Left colon (tissue), 2 donors: ENCODE measurements at places on chromosomes 5 and 9. TPM values are rescaled to one million over a fixed set of nuclear protein-coding genes. Genes with fewer than 3 reads are reported as not detected.

- DNase-seq: no peak
Observed at GRCh38 chr5:8845296-8845695, 700.6 kb downstream of the SEMA5A start.

GRCh38 chr5:111585946-111586345 is 73.6 kb upstream of the STARD4 start:
- DNase-seq: no peak

GRCh38 chr5:155461304-155461703 is 447.7 kb downstream of the KIF4B start:
- DNase-seq: no peak

- DNase-seq: no peak
Observed at GRCh38 chr9:109276469-109277440, 44.1 kb downstream of the EPB41L4B start.

- no peak for DNase-seq
Observed at GRCh38 chr9:37229882-37230482, 109.6 kb downstream of the ZCCHC7 start.

- no peak for DNase-seq
Observed at GRCh38 chr9:100087218-100087617, 11.6 kb downstream of the ERP44 start.

DNA sequence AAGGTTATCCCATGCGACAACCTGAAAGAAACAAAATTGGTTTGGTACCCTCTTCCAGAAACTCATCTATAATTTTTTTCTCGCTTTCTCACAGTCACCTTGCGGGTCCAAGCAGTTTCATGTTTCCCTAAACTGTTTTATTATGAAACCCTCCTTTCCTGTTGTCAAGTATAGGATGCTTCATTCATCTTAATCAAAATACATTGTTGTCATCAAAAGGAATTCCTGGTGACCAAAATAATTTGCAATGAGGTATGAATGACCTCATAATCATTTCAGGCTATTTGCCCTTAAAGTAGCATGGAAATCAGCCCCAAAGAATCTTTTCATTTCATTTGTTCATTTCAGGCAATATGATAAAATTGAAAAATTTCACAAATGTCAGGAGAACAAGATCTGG is 503.0 kb downstream of the SPATA31D1 start:
- DNase-seq: no peak

DNA sequence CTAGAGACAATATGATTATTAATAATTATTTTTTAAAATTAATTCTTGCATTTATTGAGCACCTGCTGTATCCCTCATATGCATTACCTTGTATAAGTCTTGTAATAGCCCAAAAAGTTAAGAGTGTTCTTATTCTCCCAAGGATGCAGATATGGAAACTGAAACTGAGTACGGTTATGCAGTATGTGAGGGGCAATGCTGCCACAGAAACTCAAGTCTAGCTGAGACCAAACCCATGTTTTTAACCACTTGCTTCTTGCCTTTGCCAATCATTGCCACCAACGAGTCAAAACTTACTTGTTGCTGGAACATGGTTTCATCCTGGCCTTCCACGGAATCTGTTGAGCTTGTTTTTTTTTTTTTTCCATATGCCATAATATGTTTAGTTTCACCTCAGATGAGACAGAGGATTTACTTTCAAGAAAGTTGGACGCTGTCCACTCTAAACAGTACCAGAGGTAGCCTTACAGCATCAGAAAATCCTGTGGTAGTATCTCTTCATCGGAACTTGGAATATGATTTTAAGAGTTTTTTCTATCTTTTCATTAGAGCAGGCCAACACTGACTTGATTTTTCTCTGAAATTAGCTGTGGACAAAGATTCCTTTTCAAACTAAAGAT is 27.9 kb downstream of the DOCK8 start:
- no peak for DNase-seq

- no peak for DNase-seq
Observed at GRCh38 chr9:76414661-76415060, 20.4 kb upstream of the RFK start.

DNA sequence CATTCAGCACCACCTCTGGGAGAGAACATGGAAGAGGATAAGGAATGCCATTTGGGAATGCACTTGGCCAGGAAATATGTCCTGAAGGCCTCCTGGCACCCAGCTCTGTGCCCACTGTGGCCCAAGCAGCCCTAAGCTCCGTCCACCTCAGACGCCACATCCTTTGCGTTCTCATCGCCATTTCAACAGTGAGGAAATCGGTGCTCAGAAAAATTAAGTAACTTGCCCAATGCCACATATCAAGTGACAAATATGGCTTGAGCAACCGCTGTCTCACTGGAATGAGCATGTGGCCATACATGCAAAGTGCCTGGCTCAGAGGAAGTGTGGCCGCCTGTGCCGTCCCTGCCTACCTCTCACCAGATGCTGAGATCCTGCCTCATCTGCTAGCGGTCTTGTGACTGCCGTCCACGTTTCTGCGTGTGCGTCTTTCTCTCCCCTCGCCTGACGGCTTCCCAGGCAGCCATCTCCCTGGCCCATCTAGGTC is 984 bp upstream of the DOK3 start:
- DNase-seq: no peak

DNA sequence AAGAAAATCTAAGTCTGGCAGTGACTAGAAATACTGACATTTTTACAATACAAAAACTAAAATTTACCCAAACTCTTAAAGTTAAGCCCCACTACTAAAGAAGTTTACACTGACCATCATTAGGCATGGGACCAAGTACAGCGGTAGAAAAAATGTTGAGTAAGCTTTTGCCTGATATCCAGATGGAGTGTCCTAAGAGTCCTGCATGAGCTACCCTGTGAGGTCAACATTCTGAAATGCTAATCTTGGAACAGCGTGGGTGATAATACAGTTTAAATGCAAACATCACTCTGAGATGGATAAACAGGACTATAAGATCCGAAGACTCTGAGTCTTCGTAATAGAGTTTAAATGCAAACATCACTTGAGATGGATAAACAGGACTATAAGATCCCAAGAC is 189.7 kb downstream of the DCP2 start:
- DNase-seq: no peak

- no peak for DNase-seq
Observed at GRCh38 chr9:134505032-134505431, 136.6 kb upstream of the COL5A1 start.

- DNase-seq: no peak
Observed at GRCh38 chr5:85132269-85132668, 747.6 kb upstream of the EDIL3 start.

DNA sequence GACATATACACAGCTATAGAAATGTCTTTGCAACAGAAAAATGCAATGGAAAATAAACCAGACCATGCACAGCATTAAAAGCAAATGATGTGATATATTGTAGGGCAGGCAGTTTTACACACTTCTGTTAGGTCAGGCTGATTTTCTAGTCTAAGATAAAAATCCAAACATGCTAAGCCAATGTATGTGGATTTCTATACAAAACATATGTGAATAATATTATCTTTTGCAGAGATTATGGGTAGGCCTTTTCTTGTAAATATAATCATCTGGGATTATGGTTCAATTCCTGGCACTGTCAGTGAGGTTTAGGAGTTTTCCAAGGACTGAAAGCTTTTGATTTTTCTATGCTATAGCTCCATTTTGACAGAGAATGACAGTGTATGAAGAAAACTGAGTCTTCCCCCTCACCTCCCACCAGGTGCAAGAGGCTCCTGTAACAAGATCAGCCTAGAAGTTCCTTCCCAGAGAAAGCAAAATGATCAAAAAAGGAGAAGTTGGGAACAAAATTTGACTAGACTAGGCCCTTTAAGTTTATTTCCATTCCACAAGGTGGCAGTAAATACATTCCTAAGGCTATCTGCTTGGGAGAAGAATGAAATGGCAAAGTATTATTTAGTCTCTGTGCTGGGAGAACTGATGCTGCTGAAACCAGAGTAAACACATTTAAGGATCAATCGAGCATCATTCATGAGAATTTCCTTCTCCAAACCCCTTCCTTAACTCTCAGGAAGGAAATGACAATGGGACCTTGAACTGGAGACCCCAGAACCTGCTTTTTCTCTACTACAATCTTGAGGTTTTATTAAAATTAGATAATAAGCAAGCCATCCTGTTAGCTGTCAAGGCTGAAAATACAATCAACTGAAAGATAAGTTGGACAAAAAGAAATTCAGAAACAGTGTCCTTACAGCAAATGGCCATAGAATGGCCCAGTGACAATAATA is 133.0 kb upstream of the TUT7 start:
- DNase-seq: no peak

DNA sequence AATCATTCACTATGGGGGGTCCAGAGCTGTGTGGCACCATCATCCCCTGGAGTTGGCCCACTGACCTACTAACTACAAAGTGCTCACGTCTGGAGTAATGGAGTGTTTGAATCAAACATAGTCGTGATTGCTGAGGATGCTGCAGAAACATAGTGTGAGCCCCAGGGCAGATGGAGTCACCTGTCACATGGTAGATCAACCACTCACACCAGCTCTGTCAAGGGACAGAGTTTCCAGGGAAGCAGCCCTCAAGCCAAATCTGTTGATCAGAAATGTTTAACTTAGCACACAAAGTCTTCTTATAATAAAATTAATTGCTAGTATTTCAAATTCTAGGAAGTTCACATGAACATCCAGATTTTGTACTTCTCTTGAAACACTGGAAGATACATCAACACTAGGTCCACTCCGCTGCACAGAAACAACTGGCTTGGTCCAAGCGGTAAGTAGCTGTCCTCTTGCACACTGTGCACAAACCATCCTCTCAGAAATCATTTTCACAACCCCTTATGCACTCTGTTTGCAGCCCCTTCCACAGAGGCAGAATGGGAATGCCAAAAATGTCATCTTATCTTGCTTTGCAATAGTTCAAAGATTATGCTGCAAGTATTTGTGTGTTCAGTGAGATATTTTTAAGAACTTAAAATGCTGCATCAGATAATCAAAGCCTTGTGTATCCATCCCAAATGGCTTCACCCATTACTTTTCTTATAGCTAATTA is 191.0 kb downstream of the EPB41L4A start:
- no peak for DNase-seq

- DNase-seq: no peak
Observed at GRCh38 chr5:146770980-146771379, 107.6 kb downstream of the PPP2R2B start.

The HDHD3 gene
- 143 TPM for total RNA-seq

The MYO10 gene
- 57.6 TPM for total RNA-seq

The IL11RA gene
- total RNA-seq: 18.6 TPM

The CNTNAP3B gene
- 4.4 TPM for total RNA-seq

The CER1 gene
- not detected for total RNA-seq

The F12 gene
- 9.0 TPM for total RNA-seq

The SEMA5A gene
- 37.4 TPM for total RNA-seq

The TLX3 gene
- total RNA-seq: not detected

The PCDHGB6 gene
- 2.2 TPM for total RNA-seq

The TAF1L gene
- not detected for total RNA-seq

The SLC46A2 gene
- not detected for total RNA-seq

The PTPN3 gene
- 29.4 TPM for total RNA-seq

The LVRN gene
- 0.52 TPM for total RNA-seq

The ADGRV1 gene
- total RNA-seq: 3.8 TPM
